ENCODE measurements at places on chromosomes 5 and 9. TPM values are rescaled to one million over a fixed set of nuclear protein-coding genes. Genes with fewer than 3 reads are reported as not detected.

DNA sequence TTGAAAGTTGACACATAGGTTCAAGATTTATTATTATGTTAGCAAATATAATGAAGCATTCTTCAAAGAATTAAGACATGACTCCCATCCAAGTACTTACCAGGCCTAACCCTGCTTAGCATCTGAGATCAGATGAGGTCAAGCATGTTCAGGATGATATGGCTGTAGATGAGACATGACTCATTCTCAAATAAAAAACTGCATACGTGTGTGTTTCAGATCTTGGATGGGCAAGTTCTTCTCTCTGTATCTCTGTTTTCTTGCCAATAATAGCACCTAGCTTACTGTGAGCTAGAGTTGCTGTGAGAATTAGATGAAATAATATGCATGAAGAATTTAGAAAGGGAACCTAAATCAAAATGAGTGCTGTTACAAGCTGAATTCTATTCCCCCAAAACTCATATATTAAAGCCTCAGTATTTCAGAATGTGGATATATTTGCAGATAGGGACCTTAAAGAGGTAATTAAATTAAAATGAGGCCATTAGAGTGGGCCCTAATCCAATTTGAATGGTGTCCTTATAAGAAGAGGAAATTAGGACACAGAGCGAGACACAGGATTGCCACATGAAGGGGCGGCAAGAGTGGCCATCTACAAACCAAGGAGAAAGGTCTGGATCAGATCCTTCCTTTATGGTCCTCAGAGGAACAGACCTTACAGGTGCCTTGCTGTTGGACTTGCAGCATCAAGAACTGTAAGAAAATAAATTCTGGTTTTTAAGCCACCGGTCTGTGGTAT is 146.2 kb downstream of the MARCHF11 start:
- DNase-seq: no peak

- no peak for DNase-seq
Measured at GRCh38 chr9:1869843-1870242, 145.3 kb upstream of the SMARCA2 start.

GRCh38 chr9:114372921-114373448 is 14.8 kb downstream of the AKNA start:
- DNase-seq: no peak

DNA sequence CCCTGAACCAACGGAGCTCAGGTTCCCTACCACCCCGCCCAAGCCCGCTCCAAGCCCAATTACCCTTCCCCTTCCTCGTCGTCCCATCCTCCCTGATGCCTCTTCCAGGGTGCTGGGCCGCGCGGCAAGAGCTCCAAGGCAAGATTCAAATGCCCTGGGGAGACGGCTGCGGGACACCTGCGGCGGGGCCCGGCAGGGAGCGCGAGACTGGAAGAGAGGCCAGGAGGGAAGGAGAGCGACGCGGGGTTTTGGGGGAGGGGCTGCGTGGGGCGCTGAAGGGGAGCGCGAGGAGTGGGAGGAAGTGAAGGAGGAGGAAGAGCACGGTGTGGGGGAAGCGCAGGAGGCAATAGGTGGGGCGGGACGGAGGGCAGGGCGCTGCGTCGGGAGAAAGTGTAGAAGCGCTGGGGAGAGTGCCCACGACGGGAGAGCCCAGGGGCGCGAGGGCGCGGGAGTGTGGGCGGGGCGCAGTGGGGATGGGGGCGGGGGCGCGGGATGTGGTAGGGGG is 975 bp upstream of the NXNL2 start:
- DNase-seq: no peak

DNA sequence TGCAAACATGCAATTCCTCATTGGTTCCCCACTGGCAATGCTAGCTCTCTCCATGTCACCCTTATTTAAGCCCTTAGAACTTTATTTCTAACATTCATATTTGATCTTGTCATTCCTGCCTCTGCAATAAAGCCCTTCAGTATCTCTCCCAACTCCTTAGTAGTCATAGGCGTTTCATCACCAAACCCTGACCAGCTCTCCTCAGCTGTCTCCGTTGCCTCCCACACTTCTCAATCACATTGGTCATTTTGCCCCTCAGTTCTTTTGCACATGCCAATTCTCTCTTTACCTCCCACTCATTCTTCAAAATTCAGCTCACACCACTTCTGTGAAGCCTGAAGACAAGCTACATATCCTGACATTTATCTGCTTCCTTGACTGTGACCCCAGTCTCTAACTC is 2.8 kb upstream of the RUSC2 start:
- DNase-seq: no peak

Gene C7
- not detected for total RNA-seq

Gene KCNV2
- not detected for total RNA-seq

Gene KCNMB1
- total RNA-seq: not detected

DNA sequence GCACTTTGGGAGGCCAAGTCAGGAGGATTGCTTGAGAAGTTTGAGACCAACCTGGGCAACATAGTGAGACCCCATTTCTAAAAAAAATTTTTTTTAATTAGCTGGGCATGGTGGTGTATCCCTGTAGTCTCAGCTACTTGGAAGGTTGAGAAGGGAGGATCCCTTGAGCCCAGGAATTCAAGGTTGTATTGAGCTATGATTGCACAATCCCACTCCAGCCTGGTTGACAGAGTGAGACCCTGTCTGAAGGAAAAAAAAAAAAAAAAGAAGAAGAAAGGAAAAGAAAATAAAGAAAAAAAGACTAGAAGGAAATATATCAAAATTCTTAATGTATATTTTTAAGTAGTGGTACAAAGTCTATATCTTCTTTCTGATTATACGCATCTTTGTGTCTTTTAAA is 28.8 kb upstream of the PCDHB1 start:
- DNase-seq: no peak

Gene CDC20B
- total RNA-seq: not detected

DNA sequence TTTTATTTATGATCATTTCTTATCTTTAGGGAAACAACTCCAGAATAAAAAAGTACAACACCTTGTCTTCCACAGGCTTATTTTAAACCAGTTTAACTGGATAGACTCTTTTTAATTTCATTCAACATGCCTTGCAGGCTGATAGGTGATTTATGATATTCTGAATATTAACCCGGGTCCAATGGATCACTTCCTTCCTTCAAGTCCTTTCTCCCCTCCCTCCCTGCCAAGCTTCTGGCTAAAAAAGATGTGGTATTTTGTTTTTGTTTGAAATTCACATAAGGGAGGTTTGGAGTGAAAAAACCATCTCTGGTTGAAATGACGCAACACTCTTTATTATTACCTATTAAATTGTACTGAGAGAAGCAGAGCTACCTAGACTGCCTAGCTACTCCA is 265.3 kb downstream of the MLLT3 start:
- no peak for DNase-seq

DNA sequence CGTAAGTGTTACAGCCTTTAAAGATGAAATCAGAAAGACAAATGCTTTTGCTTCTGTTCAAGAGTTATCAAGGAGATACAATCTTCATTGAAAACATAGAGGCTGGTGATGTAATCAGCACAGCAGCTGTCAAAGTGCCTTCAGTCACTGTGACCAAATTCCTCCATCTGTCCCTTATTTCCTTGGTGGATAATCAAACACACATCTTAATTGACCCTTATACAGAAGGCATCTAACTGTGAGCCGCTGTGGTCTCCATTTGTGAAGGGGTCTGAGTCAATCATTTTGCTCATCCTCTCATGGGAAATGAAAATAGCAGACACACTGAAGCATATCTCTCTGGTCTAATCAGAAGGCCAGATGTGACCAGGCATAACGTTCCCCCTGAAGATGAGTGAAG is 130.1 kb upstream of the TLR4 start:
- no peak for DNase-seq

DNA sequence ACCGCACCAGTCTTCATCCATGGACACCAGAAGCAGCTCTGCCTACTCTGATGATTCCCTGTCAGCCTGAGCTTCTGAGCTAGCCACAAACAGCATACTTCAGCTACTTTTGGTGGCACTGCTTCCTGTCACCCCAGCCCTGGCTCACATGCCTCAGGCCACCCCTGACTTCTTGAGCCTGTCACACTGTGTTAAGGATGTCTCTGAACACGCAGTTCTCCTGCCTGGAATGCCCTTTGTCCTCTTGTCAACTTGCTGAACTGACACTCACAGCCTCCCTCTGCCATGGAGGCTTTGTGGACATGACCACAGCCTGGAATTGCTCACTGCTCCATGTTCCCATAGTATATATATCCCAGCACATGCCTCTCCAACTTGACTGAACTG is 7.2 kb downstream of the MACROH2A1 start:
- no peak for DNase-seq

GRCh38 chr9:129211686-129212085 is 33.6 kb upstream of the IER5L start:
- DNase-seq: no peak

- DNase-seq: no peak
Measured at GRCh38 chr5:90221951-90222350, 187.6 kb downstream of the CETN3 start.

Gene DNAI1
- total RNA-seq: not detected

Gene DBH
- not detected for total RNA-seq

Gene UIMC1
- 15.6 TPM for total RNA-seq
